Heart left ventricle (tissue), 16 donors: ENCODE measurements at places on chromosomes 4 and X. TPM values are rescaled to one million over a fixed set of nuclear protein-coding genes. Genes with fewer than 3 reads are reported as not detected.

DNA sequence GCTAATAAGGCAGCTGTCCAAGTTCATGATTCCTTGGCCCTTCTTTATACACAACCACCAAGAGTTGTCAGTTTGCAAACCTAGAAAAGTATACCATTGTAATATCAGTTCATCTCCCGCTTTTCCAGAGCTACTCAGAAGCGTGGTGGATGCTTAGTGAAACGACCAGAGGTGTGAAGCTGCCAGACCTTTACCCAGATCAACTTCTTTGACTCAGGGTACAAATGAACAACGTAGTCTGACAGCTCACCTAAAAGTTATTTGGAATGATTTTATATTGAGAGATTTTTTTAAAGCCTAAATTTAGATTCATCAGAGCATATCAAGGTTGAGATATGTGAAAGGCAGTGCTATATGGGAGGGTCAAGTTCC lies 169.7 kb downstream of the CBR4 start:
- DNase-seq, result no peak

DNA sequence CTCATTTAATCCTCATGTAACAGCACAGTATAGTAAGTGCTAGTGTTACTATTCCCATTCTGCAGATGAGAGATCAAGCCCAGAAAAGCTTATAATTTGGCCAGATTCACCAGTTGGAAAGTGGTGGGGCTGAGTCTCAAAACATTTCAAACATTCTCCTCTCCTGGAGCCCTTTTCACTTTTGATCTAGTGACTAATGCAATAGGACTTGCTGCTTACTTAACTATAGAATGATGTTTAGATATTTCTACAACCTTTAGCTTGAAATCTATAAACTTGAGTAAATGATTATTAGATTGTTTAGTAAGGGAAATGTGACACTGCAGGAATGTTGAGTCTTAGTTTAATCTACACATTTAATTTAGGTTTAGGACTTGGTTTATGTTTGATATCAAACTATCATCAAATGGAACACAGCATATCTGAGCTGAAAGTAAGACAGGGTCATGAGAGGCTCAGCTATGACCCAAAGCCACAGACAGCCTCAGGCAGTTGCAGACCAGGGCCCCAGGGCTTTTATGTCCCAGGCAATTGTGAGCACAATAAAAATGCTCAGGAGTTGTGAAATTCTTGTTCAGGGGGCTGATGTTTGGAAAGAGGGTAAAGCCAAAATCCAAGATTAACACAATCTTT lies 199.5 kb upstream of the HS3ST1 start:
- no peak for DNase-seq

GRCh38 chr4:62709618-62710252 lies 1509.6 kb downstream of the ADGRL3 start:
- DNase-seq, result no peak

- DNase-seq, result no peak
Observed at GRCh38 chrX:68114573-68115129, 318.6 kb downstream of the OPHN1 start.

GRCh38 chr4:186622788-186623464 lies 67.6 kb upstream of the MTNR1A start:
- peak; percentile 38 for DNase-seq

GRCh38 chr4:74536557-74536956 lies 91.6 kb downstream of the AREG start:
- DNase-seq, result no peak

DNA sequence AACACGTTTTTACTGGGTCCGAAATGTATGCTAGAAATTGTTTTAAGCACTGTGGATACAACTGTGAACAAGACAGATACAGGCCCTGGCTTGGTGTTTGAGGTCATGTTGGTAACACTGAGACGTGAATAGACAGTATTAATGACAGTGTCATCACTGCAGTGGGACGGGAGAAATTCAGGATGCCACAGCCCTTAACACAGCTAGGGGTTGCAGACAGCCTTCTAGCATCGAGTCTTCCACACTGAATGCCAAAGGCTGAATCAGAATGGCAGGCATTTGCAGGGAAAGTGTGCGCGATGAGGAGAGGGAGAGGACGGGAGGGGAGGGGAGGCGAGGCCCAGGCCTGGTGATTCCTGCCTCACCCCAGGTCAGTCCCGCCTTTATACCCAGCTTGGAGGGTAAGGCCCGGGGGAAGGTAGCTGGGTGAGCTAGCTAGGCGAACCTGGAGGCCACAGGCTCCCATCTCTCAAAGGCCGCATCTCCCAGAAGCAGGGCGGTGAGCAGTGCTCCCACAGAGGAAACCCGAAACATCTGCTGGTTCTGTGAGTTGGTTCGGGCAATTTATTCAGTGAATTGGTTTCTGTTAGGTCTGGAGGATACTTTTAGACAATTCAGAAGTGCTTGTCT lies 44.1 kb upstream of the CLDN24 start:
- no peak for DNase-seq

The MAGEA9B gene
- not detected for polyA plus RNA-seq

The NAT8L gene
- polyA plus RNA-seq, result 0.30 TPM

The KLHL13 gene
- polyA plus RNA-seq, result 3.8 TPM

The AADAT gene
- polyA plus RNA-seq, result 1.6 TPM

The S100P gene
- polyA plus RNA-seq, result 0.46 TPM

The MAGEB10 gene
- polyA plus RNA-seq, result not detected
